ENCODE measurements at places on chromosomes 2 and 18. TPM values are rescaled to one million over a fixed set of nuclear protein-coding genes. Genes with fewer than 3 reads are reported as not detected.

Gene MYO7B
- total RNA-seq, result 0.48 TPM

Gene ANKRD62
- total RNA-seq, result not detected

Gene ARHGEF4
- 1.4 TPM for total RNA-seq

Gene TCF23
- total RNA-seq, result not detected

Gene CMPK2
- 4.8 TPM for total RNA-seq

Gene TRIM54
- not detected for total RNA-seq

Gene ACMSD
- not detected for total RNA-seq

Gene CNGA3
- total RNA-seq, result not detected

Gene GKN1
- not detected for total RNA-seq

Data from H4 (cell line).